ENCODE measurements at places on chromosomes 6 and 20. TPM values are rescaled to one million over a fixed set of nuclear protein-coding genes. Genes with fewer than 3 reads are reported as not detected.

DNA sequence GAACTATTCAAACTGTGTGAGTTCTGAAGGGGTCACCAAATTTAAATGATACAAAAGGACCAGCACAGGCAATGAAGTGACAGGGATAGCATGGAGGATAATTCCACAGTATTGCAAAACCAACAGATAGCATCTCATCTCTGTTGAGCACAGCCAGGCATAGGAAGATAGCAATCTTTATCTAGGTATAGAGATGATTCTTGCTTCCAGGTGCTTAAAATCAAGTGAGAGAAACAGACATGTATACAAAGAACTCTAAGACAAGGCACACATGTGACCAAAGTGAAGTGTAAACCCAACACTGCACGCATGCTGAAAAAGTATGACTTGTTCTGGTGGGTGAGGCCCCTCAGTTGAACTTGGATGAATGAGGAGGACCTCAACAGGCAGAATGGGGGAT, 48.4 kb upstream of the ARMC2 start:
- H3K36me3 ChIP-seq = no peaks in the 10 kb centered on the region
- H3K27ac ChIP-seq = no peak overlapping the region
- H3K4me3 ChIP-seq = no peak overlapping the region
- H3K27me3 ChIP-seq = no peaks in the 10 kb centered on the region

- no peak overlapping the region for H3K27ac ChIP-seq
- no peak for DNase-seq
- H3K36me3 ChIP-seq = no peaks in the 10 kb centered on the region
- no peak overlapping the region for H3K4me3 ChIP-seq
These were observed 113.0 kb upstream of the RREB1 start for GRCh38 chr6:6994796-6995195.

The CUL7 gene
- 19.6 TPM for total RNA-seq

The GATA5 gene
- not detected for total RNA-seq

The SH3BGRL2 gene
- total RNA-seq = 22.8 TPM

The PTCRA gene
- total RNA-seq = not detected
